T-helper 17 cell (primary cell): ENCODE measurements at places on chromosomes 11 and 22. TPM values are rescaled to one million over a fixed set of nuclear protein-coding genes. Genes with fewer than 3 reads are reported as not detected.

The C22orf42 gene
- not detected for total RNA-seq

DNA sequence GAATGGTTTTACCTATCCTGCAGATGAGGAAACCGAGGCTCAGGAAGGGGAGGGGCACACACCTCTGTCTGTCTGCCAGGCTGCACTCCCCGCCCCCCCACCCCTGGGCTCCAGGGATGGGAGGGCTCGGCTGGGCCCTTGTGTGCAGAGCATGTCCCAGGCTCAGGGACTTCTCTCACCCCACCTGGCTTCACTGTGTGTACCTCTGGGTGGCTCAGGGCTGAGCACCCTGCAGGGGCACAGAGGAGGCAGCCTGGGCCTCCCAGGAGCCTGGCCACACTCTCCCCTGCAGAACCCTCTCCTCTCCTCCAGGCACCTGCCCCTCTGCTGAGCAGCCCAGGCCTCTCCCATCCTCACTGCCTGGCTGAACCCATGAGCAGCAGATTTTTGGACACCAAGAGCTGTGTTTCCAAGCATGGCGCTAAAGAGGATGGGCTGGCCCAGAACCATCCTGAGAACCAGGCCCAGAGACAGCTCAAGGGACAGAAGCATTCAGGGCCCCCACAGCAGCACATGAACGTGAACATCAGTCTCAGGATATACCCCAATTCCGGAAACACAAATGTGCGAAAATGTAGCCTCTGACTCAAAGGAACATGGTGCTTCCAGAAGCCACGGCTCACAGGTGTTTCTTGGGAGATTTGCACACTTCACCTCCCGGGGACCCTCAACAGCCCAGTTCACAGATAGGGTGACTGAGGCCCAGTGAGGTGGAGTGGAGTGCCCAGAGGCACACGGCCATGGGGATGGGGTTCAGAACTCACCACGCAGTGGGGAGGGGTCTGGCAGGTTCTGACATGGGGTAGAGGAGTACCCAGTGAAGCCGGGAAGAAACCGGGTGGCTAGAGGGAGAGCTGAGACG, 10.5 kb downstream of the EMID1 start:
- no peaks in the 10 kb centered on the region for H3K36me3 ChIP-seq
- peaks cover 5% of the 10 kb centered on the region for H3K27me3 ChIP-seq
- no peak overlapping the region for H3K27ac ChIP-seq
- H3K4me3 ChIP-seq: no peak overlapping the region
- DNase-seq: no peak
- H3K4me1 ChIP-seq: peaks cover 2% of the 10 kb centered on the region

DNA sequence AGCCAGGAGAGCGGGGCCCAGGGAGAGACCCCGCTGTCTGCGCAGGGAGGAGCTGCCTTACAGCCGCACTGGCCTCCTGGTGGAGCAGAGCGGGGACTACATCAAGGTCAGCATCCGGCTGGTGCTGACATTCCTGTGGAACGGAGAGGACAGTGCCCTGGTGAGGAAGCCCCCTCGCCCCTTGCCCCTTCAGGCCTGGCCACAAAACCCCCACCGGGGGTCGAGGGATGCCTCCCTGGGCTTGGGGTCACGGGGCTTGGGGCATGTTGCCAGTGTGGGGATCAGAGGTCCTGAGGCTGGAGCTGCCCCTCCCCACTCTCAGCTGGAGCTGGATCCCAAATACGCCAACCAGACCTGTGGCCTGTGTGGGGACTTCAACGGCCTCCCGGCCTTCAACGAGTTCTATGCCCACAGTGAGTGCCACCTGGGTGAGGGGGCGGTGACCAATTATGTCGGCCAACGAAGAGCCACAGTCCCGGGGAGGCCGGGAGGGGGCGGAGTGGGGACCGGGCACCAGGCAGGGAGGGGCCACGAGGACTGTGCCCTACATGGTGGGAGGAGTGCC, 4.2 kb downstream of the MUC5B start:
- no peak overlapping the region for H3K27ac ChIP-seq
- no peak for DNase-seq
- H3K4me3 ChIP-seq: no peak overlapping the region
- no peaks in the 10 kb centered on the region for H3K27me3 ChIP-seq
- H3K4me1 ChIP-seq: no peaks in the 10 kb centered on the region
- H3K36me3 ChIP-seq: no peaks in the 10 kb centered on the region

GRCh38 chr22:21569459-21570170, 2.1 kb downstream of the UBE2L3 start:
- DNase-seq: no peak
- H3K4me3 ChIP-seq: peak overlapping the region; percentile 90
- H3K27ac ChIP-seq: peak overlapping the region; percentile 94
- H3K4me1 ChIP-seq: peaks cover 40% of the 10 kb centered on the region
- no peaks in the 10 kb centered on the region for H3K27me3 ChIP-seq
- peaks cover 3% of the 10 kb centered on the region for H3K36me3 ChIP-seq

GRCh38 chr11:16986434-16987204, 27.6 kb downstream of the PLEKHA7 start:
- peak overlapping the region; percentile 66 for H3K4me3 ChIP-seq
- H3K4me1 ChIP-seq: peaks cover 23% of the 10 kb centered on the region
- H3K27me3 ChIP-seq: no peaks in the 10 kb centered on the region
- peaks cover 7% of the 10 kb centered on the region for H3K36me3 ChIP-seq
- peak overlapping the region; percentile 80 for H3K27ac ChIP-seq
- DNase-seq: no peak
